Non-pigmented ciliary epithelial cell (primary cell): ENCODE measurements at places on chromosomes 3 and 15.

DNA sequence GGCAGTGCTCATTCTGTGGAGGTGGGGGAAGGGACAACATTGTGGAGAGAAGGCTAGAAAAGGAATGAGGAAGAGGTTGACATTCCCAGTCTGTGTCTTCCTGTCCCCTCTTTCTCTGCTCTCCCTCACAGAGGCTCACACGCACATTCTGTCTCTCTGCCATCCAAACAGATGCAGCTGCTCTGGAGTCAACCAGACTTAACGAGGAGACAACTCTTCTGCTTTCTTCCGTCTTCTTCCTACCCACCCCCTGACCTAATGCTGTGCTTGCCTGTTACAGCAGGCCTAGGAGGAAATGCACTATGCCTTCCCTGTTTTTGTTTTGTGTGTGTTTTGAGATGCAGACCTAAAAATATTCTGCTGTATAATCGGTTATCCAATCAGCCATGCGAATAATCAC is 121.9 kb downstream of the CACNA1D start:
- no peak for DNase-seq

DNA sequence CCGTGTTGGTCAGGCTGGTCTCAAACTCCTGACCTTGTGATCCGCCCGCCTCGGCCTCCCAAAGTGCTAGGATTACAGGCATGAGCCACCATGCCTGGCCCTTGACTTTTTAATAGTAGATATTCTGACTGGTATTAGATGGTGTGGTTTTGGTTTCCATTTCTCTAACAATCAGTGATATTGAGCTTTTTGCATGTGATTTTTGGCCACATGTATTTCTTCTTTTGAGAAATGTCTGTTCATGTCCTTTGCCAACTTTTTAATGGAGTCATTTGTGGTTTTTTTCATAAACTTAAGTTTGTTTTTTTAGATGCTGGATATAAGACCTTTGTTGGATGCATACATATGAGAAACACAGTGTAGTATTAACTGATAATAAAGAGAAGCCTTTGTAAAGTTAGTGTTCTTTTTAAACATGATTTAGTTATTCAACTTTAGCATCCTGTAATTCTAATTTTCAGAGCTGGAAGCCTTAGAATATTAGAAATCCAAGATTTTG is 280.8 kb downstream of the RBMS3 start:
- DNase-seq: no peak

DNA sequence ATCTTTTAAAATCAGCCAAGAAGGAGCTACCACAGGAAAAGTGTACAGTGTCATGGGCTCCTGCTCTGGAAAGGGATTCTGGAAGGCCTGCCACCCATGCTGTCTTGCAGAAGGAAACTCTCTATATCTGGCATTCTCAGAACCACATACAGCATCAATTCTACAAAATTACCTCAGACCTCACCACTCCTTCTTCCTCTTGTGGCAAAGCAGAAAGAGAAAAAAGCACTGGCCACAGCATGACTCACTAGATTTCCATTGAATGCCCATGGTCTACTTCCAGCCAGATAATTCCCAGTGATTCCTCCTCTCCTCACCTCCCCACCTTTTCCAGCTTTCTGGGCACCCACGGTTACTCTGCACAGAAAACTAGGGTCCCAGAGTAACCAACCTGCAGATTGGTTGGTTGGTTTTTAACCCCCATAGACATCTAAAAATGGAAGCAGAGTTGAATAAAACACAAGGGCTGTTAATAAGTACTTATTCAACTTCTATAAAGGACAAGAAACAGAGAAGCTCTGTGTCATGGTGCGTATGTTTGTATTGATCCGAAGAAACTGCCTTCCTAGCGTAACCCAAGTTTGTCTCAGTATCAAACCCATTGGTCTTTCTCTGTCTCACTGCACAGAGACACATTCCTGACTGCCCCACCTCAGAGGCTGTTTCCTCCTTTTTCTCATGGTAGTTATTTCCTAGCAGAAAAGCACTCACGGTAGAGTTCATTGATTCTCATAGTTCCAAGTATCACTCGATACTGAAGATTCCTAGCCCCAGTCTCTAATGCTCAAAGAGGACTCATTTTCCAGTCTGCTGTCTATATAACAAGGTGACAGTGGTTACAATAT is 67.7 kb downstream of the LDHAL6B start:
- DNase-seq: peak; percentile 48

DNA sequence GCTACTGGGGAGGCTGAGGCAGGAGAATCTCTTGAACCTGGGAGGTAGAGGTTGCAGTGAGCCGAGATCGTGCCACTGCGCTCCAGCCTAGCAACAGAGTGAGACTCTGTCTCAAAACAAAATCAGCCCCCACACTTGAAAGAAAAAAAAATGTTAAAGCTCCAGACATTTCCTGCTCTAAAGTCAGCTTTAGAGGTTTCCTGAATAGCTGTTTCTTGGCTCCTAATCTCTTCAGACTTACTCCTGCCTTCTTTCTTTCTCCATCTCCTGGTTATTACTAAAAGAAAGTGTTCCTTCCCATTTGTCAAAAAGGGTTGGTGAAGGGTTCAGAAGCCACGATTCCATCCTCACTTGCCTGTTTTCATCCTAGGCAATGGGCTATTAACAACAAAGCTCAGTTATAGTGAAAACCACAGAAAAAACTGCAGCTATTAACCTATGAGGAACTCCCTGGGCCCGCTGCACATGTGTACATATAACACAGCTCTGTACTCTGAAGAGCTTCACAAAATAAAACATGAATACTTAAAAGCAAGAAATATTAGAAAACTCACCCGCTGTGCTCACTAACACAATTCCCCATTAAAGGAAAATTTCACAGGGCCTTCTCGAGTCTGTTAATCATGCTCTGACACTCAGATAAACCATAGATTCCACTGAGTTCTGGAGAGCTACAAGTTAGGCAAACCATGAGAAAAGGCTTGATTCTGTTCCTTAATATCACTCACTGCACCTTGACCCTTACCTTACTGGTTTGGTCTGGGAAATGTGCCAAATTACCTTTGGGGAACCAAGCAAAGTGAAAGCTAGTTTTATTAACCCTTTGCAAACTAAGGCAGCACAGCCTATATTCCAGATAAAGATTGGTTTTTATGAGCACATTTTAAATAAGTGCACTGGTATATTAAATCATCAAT is 89.9 kb upstream of the TSPAN3 start:
- DNase-seq: no peak

GRCh38 chr3:47645551-47645950 is 66.9 kb upstream of the CSPG5 start:
- DNase-seq: no peak

- no peak for DNase-seq
Measured at GRCh38 chr15:82535566-82536408, 4.5 kb downstream of the RPS17 start.

- no peak for DNase-seq
Measured at GRCh38 chr3:27141668-27142067, 227.5 kb downstream of the NEK10 start.

DNA sequence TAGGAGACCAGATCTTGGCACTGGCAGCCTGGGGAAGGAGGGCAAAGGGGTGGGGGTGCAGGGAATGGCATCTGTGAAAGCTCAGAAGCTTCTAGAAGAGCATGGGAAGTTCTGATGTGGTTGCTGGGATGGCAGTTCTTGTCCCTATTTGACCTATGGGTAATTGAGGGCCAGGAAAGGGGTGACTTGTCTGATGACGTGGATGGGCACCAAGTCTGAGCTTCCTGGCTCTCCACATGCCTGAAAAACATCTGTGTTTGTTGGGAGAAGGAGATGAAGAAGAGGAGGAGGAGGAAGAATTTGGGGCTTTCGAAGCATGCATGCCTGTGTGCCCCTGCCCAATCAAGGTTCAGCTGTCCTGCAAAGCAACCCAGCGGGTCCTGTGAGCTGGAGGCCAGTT is 158.8 kb downstream of the SMAD6 start:
- DNase-seq: no peak

DNA sequence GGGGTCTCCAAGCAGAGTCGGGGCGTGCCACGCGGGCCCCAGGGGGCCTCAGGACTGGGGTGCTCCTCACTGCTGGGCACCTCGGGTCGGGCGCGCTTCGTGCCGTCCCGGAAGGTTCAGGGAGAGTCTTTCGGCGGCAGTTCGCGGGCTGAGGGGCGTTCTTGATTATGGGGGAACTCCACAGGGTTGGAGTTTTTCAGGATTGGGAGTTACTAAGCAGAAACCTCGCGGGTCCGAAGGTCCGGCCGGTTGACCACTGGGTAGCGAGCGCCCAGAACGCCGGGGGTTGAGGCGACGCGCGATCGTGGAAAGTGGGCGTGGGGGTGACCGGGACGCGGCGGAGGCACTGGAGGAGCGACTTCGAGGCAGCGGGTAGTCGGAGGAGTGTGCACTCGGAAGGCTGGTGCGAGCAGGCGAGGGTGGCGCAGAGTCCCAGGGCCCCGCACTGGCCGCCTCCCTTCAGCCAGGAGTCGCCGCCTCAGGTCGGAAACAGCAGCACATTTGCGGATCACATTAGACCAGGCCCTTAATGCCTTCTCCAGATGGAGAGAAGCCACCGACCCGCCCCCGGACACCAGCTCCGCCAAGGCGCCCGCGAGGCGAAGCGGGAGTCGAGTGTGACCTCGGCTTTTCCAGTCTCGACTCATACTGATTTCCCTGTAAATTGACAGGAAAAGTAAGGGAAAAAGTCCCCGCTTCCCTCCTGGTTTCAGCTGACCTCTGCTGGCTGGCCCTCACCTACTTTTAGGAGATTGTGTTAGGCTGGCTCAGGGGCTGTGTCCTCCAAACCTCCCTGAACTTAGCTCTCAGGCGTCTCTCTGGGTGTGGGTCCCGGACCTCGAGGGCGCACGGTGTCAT is 685 bp downstream of the ADAMTSL3 start:
- no peak for DNase-seq

DNA sequence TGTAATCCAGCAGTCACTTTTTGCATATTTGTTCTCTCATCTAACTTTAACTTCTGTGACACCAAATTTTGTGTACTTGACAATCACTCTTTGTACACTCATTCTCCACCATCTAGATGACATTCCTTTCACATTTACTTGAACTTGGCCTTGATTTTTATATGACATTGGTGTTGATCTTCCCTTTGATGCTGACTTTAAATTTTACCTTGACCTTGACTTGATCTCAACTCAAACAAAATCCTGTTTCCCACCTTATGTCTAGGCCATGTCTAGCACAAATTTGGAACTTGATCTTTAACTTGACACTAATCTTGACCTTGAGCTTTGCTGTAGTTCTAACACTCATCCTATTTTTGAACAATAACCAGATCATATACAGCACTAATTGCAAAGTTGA is 33.2 kb downstream of the ROPN1B start:
- DNase-seq: no peak
